ENCODE measurements at places on chromosomes 5 and 9.

DNA sequence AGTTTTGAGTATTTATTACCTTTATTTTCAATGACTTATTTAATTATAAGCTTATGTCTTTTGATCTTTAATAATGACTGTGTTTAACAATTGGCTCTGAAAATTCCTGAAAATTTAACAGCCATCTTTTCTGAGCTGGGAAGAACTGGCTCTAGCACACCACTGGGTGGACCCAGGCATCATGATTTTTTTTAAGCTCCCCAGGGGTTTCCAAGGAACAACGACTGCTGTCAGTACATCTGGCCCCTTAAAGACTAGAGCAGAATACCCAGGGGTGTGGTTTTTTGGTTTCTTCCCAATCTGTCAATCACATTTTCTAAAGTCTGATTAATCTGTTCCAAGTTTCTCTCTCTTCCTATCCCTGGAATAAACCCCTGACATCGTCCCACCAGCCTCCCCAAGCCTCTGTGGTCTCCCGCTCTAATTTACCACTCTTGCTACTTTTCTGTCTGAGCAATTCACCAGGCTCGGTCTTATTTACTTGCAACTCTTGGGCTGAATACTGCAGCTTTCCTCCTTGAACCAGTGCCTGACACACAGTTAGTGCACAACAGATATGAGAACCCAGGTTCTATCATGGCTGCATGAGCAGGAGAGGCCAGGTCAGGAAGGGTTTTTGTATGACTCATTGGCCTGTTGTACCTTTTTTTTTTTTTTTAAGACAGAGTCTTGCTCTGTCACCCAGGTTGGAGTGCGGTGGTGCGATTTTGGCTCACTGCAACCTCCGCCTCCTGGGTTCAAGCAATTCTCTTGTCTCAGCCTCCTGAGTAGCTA lies 321.9 kb downstream of the ZSWIM6 start:
- DNase-seq, result peak; percentile 76

DNA sequence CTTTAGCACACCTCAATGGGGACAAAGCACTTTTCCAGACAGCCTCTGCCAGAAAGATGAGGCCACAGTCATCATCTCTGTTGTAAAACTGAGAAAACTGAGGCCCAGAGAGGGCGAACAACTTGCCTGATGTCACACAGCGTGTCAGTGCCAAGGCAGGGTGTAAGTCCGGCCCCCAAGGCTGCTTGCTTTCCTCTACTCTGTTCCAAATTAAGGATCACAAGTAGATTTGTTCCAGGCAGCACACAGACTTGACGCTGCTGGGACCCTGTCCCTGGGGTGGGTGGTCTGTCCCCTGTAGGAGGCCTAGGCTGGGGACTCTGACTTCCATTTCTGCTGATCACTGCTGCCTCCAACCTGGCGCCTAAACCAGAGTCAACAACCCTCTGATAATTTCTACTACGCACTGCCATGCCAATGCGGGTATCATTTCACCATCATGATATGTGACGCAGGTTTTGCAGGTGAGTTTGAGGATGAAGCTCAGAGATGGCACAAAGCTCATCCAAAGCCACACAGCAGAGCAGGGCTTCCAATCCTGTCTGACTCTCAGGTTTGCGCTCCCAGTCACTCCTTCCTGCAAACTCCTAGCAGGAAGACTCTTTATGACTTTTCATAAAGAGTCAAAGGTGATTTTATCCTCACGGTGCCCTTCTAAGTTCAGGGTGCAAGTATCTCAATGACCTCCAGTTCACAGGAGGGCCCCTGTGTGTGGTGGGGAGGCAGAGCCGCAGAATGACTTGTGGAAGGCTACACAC lies 13.5 kb upstream of the RALGDS start:
- no peak for DNase-seq

DNA sequence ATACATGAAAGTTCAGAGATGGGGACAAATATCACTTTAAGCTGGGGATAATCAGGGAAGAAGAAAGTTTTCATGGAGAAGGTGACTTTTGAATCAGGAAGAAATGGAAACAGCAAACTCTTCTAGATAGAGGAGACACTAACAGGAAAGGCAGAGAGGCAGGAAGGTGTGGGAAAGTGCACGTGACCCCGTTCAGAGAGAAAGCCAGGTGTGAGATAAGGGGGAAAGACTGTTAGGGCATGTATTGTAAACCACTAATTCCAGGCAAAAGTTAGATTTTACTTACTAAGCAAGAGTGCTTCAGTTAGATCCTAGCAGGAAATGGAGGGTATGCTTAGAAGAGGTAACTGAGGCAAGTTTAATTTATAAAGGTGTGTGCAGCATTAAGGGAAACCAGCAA lies 58.5 kb downstream of the PDCD1LG2 start:
- DNase-seq, result no peak

DNA sequence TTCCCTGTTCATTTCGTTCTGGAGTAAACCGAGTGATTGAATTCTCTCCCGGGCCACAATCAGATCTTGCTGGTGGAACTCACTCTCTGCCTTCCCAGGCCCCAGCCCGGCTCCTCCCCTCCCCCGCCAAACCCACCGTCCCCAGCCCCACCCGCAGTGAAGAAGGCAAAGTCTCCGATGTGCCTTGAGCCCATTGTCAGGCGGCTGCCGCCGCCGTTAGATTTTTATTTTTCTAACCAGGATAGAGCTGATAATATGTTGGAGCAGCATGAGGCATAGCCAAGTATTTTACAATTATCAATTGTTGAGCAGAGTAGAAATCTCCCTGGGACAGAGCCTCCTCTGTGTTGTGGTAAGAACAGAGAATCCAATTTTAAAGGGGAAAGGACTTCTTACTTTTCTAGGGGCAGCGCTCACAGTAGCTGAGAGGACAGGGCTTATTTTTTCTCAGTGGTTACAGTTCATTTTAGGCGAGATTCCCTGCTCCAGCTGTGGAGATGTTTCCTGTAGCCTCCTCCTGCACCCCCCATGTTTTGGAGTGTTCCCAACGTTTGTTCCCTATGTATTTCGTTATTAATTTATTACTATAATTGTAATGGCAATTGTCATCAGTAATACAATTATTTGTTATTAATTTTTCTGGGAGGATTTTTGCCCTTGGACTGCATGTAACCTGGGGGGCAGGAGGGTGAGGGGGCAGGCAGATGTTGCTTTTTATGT lies 1.3 kb downstream of the PSAT1 start:
- DNase-seq, result no peak

GRCh38 chr9:92482329-92482728 lies at the start of gene ASPN:
Gene ASPN, minus strand, starts transcription at chr9:92482506.
- no peak for DNase-seq

DNA sequence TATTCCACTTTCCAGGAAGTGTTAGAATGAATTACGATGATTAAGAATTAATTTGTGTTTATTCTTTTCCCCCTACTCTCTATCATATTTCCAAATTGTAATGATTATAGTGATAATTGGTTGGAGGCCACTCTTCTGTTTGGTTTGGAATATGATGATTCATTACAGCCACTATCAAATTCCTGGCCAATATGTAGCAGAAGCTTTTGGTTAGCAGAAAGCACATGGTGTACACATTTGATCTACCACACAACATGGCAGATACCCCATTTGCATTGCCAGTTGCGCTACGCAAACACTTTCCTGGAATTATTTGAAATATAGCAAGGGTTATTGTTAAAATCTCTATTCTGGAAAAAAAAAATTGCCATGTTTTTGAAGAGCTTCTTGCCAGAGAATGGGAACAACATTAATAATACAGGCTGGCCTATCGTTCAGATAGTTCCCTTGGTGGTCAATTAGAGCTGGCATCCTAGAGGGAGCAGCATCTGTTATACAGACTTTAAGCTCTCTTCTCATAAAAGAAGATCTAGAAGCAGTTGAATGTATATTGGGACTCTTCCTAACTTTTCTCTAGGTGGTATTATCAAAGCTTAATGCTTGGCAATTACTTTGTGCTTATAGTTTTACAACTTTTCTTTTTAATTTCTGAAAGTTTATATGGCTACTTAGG lies 455.0 kb upstream of the ACTBL2 start:
- DNase-seq, result no peak

Measured in renal cortical epithelial cell (primary cell).